ENCODE measurements at places on chromosomes 2 and 18.

DNA sequence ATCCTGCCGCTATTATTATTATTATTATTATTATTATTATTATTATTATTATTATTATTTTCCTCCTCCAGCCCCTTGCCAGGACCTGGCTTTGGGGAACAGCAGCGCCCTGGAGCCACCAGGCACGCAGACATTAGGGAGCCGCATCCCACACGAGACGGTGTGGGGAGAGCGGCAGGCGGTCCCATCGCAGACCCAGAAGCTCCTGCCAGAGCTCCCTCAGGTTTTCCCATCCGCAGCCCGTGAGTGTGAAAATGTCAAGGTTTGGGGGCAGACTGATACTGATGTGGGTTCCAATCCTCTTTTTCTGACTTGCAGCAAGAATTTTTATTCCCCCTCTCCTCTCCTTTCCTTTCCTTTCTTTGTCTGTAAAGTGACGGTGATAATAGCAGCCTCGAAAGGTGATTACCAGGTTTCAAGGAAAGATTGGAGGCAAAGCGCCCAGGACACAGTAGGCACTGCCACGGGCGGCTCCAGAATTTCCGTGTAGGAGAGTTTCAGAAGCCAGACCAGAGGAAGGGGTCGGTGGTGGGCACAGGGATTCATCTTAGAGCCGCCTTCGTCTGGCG lies 816 bp downstream of the SCTR start:
- DNase-seq: no peak

- no peak for DNase-seq
These were observed 11.1 kb downstream of the SCN3A start for GRCh38 chr2:165192729-165193128.

DNA sequence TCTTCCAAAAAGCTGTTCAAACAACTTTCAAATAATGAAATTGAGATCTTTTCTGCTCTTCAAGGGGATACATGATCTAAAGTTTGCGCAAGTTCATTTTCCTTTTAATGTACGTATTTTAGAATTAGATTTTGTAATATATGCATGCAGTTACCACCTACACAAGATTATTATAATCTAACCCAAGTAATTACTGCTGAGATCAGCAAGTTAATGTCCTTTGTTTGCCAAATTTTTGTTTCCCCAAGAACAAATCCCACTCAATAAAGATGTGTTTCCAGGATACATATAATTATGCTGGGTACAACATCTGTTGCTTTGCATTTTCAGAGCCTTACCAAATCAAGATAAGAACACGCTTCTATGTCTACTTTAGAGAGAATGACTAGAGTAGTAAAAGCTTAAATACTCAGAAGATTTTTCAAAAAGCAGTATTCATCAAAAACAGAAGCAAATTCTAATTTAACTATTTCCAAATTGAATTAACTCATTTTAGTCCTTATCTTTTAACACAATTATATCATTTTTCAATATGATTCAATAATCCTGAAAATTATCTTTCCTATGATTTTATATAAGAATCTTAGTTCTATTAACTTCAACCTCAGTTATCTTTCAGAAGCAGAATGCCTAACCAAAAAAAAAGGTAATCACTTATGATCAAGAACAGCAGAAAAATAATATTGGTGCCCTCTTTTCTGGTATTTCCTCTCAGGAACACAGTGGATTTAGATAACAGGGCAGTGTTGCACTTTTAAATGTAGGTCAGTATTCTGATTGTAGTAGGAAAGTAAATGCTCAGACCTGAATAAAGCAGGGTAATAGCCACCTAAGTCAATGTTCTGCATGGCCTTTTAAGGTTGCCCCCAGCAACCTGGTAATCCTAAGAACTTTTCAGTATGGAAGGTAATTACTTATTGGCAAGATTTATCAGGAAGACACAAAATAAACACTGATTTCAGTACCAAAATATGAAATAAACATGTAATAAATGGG lies 28.0 kb downstream of the CERKL start:
- no peak for DNase-seq

DNA sequence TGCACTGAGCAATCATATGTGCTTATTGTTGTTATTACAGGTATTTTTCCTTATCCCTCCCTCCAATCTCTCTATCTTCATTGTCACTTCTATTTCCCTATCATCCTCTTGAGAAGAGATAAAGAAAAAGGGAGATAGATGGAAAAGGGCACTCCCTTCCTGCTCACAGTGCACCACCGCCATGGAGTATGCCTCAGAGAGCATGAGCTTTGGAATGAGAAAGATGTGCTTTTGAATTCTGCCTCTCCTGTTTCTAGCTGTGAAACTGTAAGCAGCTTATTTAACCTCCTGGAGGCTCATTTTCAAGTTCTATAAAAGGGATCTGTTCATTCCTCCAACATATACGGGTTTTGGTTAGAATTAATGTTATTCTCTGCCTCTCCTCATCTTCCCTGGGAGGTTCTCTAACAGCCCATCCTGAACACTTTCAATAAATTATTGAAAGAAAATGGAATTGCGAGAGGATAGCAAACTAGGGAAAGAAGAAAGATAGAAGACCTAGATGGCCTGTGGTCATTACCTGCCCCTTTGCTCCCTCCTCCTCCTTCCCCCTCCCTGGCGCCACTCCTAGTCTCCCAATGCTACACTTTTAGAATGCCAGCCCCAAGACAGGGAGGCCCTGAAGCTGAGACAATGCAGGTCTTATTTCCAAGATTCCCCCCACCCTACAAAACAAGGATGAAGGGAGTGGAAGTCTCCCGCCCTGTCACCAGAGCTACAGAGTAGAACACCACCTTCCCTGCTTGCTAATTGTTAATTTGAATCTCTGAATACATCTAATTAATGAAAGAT lies 37.8 kb downstream of the FIGN start:
- no peak for DNase-seq

- DNase-seq: no peak
These were observed 62.7 kb downstream of the CLHC1 start for GRCh38 chr2:55169359-55169758.

All from right cardiac atrium (tissue), 5 donors.